ENCODE measurements at places on chromosomes 5 and 9.

DNA sequence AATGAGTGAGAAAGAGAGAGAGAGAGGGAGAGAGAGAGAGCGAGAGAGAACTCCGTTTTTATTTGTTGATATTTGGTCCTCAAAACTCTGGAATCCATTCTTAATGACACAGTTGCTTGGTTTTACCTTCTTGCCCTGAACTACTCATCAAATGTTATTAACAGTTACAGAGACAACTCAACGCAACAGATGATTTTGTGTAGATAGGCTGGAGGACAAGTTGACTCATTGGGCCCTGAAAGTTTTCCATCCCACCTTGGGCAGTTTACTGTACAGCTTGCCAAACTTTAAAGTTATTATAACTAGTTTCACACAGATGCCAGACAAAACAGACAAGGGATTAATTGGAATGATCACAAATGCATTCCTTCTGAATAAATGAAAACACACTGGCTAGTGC, 339.9 kb downstream of the ARL15 start:
- no peak for DNase-seq

DNA sequence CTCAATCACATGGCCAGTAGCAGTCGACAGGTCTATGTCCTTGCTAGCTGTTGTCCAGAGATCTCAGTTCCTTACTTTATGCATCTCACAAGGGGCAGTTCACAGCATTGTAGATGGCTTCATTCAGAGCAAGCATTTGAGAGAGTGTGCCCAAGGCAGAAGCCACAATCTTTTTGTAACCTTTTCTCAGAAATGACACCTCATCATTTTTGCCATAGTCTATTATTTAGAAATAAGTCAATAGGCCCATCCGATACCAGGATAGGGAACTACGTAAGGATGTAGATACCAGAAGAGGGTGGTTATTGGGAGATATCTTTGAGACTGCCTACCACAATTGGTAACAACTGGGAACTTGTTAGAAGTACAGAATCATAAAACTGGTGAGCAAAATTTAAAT, 37.1 kb downstream of the LURAP1L start:
- no peak for DNase-seq

DNA sequence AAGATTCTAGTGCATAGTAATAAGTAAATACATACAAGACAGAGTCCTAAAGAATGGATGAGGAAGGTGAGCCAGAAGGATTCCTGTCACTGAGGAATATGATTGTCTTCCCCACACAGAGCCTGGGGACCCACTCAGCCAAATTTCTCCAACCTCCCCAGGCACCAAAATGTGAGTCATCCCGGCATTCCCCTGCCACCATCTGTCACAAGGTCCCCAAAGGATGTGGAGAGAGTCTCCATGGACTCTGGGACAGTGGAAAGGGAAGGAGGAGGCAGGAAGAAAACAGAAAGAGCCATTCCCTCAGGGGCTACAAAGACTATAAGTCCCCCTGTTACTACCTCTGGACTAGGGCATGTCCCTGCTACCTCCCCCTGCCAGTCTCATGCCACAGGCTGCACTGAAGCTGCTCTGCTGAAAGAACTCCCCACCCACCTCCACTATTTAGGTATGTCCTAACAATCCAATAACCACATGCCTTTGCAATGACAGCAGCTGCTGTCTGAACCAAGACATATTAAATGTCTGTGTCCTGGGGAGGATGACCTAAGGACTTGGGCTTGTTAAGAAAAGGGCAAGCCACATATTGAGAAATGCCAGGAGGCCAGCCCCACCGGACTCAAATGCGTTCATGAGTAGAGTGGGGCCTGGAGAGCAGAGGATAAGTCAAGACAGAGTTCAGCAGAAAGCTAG, 10.7 kb upstream of the OR5C1 start:
- no peak for DNase-seq

DNA sequence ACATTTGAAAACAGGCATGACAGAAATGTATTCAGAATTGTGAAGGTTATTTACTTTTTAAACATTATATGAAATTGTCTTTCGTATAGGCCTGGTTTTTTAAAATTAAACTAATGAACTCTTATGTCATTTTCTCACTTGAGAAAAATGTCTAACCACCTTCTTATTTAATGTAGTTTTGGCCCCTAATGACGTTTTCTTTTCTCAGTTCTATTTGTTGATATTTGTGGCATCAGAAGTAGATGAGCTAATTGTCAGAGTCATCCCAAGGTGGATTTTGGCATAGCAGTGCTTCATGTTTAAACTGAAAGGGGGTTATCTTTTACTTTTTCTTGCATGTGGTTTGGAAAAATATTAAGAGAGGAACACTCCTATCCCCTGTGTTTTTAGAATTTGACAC, 28.2 kb downstream of the TGFBR1 start:
- DNase-seq: no peak

GRCh38 chr9:107020040-107020530, 157.1 kb downstream of the ZNF462 start:
- DNase-seq: no peak

DNA sequence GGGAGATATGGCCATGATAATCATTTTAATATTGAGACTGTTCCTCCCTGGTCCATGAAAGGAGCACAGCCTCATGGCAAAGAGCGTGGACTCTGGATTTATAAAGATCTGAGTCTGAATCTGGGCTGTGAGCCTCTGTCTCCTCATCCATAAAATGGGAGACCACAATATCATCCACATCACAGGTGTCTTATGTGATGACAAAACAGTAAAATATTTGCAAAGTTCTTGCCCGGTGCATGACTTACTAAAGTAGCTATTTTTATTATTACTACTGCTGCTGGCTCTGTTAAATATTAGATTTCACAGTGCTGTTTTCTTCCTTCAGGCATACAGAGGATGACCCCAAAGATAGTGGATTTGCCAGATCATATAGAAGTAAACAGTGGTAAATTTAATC, 74.1 kb downstream of the TEK start:
- DNase-seq: no peak

- DNase-seq: peak; percentile 81
Observed at GRCh38 chr9:37290940-37291485, 131.5 kb upstream of the GRHPR start.

Data from suppressor macrophage treated with lipopolysaccharide for 1 hour (primary cell).